ENCODE measurements at places on chromosomes 3 and 15.

DNA sequence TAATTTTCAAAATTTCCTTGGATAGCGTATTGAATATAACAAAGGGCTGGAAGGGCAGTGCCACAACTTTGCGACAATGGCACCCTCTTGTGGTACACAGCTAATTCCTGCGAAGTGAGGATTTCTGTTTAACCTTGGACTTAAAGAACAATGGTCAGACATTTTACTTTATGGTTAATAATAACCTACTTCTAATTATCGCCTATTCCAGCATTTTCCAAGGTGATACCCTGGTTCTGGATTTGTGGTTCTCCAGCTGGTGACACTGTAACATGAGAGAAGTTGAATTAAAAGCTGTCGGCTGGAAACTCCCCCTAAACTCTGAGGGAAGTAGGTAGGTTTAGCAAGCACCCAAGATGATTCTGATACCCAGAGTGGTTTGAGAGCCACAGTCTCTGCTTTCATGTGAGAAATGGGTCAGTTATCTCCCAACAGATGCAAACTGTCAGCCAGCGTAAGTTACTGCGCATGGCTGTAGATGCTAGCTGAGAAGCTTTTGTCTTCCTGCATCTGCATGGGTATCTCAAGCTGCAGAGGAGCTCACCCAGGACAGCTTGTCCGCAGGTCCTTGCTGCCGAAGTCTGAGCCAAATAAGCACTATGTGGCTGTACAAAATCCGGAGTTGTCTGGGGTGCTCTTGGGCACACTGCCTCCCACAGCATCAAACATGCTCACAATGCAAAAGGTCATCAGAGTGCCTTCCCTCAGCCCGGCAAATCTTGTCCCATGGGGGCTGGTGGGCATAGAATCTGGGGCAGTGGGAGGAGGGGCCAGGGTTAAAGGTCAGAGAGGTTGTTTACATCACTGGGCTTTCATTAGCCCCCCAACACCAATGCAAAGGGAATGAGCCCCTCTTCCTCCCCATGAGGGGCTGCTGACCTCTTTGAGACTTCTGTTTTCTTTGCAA, 6.6 kb upstream of the CHSY1 start:
- DNase-seq: peak; percentile 68

DNA sequence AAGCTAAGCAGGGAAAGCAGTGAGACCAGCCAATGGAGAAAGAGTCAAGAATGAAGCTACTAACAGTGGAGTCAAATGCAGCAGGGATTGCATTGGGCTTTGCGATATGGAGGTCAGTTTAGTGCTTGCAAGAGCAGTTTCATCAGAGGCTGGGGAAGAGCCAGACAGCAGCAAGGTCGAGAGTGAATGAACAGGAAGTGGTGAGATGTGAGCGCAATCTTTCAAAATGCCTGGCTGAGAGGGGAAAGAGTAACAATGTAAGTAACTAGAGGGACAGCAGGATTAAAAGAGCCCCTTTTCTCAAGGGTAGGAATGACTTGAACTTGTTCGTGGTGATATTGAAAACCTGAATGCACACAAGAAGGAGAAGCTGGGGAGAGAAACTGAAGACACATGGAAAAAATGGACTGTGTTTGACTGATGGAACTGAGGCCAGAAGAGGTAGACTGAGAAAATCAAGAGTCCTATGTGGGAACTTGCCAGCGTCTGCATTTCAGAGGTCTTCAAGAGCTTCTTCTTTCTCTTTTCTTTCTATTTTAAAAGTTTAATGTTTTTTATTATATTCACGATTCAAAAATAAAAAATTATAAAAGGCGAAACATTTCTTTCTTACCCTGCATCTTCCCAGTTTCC, 30.6 kb upstream of the GPR160 start:
- peak; percentile 59 for DNase-seq

- no peak for DNase-seq
Observed at GRCh38 chr15:47972738-47973137, 148.1 kb upstream of the SLC24A5 start.

- DNase-seq: no peak
Observed at GRCh38 chr15:79989183-79989582, 18.2 kb upstream of the BCL2A1 start.

GRCh38 chr15:69608661-69609060, 156.0 kb downstream of the RPLP1 start:
- DNase-seq: no peak

GRCh38 chr3:53161820-53162671, 1.0 kb downstream of the PRKCD start:
- peak; percentile 74 for DNase-seq

- DNase-seq: no peak
Observed at GRCh38 chr3:3134750-3135448, 8.2 kb downstream of the TRNT1 start.

DNA sequence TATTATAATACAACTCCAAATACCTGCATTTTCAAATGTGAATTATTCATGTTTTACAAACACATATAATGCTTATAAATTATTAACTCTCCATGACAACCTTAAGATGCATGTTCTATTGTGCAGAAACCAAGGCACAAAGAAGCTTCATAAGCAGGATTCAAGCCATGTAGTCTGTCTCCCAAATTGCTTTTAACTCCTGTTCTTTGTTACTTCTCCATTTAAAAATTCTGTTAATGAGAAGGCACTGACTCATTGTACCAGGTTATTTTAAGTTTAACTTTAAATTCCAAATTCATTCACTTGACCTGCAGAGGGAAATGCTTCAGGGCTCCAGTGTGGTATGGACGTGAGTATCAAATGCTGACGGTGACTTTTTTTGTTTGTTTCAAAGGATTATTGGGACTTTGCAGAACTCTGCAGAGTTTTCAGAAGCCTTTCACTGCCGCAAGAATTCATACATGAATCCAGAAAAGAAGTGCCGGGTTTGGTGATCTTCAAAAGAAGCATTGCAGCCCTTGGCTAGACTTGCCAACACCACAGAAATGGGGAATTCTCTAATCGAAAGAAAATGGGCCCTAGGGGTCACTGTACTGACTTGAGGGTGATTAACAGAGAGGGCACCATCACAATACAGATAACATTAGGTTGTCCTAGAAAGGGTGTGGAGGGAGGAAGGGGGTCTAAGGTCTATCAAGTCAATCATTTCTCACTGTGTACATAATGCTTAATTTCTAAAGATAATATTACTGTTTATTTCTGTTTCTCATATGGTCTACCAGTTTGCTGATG, 100.0 kb downstream of the MME start:
- DNase-seq: no peak

GRCh38 chr3:127226457-127226856, 33.5 kb downstream of the PRR23E start:
- DNase-seq: no peak

DNA sequence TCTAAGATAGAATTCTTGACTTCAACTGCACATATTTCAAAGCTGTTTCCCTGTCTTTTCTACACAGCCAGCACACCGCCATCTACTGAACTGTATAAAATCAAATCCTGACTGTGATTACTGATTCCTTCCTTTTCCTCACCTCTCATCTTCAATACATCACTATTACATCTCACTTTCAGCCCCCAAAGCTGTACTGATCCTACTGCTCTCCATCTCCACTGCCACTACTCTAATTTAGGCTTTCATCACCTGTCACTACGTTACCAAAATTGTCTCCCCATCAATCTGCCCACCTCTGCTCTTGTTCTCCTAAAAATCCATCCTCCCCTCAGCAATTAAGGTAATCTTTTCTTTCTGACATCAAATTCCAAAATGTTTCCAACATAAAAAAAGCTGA, 4.5 kb upstream of the CCDC39 start:
- no peak for DNase-seq

DNA sequence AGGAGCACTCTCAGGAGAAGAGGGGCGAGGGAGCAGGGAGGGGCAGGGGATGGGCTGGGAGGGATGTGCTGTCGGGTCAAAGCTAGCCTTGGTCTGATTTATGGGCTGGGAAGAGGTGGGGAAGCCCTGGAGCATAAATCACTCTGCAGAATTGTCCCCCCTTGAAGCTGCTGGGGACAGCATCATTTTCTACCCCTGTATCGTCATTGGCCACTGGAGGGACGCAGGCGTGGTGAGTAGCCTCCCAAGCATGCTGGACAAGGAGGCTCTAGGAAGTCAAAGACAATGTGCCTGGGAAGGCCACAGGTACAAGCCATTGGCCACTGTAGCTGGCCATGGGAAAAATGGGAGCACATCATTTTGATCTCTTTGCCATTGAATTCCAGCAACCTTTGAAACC, 175.5 kb upstream of the CTDSPL start:
- DNase-seq: no peak

DNA sequence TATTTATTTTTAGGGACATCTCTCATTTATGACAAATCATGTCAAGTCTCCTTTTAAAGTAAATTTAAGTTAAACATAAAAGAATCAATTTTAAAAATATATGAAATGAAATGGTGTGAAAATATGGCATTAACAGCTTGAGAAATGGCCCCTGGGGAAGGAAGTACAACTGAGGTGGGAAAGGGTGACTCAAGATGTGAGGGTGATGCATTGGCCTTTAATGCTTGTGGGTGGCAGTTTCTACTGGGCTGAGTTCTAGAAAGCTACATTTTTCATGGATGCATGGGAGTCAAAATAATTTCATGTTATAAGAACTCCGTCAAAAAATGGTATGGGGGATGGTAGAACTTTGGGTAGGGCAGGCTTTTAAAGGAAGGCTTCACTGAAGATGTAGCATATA, 708.8 kb upstream of the CFAP20DC start:
- DNase-seq: no peak

DNA sequence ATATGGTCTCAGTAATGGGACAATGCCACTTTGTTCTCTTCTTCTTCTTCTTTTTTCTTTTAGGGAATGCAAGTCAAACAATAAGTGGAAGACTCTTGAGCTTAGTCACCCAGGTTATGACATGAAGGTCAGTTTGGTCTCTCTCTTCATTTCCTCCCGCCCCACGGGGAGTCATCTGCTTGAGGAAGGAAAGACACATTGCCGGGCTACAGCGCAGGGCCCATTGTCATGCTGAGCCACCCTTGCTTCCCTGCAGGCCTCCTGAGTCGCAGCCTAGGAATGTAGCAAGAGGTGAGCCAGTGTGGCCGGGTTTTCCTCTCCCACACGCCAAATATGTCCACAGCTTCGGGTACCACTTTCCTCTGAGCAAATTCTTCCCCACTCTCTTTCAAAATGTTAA, 47.6 kb downstream of the RAP2B start:
- no peak for DNase-seq

GRCh38 chr3:173395412-173396181, 1.9 kb upstream of the NLGN1 start:
- peak; percentile 62 for DNase-seq

- DNase-seq: peak; percentile 48
Observed at GRCh38 chr15:74432968-74433591, 678 bp downstream of the SEMA7A start.

- DNase-seq: no peak
Observed at GRCh38 chr3:172134352-172134751, 95.0 kb downstream of the FNDC3B start.

GRCh38 chr3:49871531-49872153, 1.9 kb upstream of the CAMKV start:
- DNase-seq: no peak

- DNase-seq: peak; percentile 51
Observed at GRCh38 chr3:151838574-151839312, 24.8 kb downstream of the AADAC start.

- DNase-seq: no peak
Observed at GRCh38 chr15:84143753-84144314, 91.7 kb upstream of the GOLGA6L4 start.

DNA sequence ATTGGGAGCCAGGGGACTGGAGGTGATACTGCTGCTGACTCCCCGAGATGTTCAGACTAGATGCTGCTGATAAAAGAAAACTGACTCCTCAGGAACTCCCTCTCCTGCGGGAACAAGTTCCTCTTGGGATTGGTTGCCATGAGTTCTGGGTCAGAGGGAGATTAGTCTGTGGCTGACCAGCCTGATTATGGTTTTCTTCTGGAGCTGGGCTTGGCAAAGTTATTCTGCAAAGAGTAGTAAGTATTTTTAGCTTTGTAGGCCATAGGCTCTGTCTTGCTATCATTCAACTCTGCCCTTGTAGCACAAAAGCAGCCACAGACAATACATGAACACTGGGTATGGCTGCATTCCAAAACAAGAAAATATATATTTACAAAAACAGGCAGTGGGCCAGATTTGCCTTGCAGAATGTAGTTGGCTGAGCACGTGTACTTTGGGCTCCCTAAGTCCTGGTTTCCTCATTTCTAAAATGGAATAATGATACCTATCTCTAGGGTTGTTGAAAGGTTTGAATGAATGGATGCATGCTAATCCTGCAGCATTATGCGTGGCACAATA, 796.8 kb downstream of the AGBL1 start:
- DNase-seq: no peak

- peak; percentile 2 for DNase-seq
Observed at GRCh38 chr15:78093242-78094020, 1.1 kb downstream of the SH2D7 start.

DNA sequence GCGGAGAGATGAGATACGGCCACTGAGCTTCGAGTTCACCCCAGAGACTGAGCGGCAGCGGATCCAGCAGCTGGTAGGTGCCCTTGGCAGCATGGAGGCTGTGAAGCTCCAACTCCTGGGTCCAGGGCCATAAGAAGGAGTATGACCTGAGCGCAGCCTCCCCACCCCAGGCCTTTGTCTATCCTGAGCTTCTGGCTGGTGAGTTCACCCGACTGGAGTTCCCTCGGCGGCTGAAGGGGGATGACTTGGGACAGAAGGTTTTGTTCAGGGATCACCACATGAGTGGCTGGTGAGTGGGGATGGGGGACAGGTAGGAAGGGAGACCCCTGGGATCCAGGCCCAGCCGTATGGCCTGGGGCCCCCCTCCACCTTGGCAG, 2.6 kb downstream of the PPM1M start:
- no peak for DNase-seq

GRCh38 chr15:74845208-74845568, 2.2 kb upstream of the ULK3 start:
- peak; percentile 76 for DNase-seq
